ENCODE measurements at places on chromosomes 5 and 9.

DNA sequence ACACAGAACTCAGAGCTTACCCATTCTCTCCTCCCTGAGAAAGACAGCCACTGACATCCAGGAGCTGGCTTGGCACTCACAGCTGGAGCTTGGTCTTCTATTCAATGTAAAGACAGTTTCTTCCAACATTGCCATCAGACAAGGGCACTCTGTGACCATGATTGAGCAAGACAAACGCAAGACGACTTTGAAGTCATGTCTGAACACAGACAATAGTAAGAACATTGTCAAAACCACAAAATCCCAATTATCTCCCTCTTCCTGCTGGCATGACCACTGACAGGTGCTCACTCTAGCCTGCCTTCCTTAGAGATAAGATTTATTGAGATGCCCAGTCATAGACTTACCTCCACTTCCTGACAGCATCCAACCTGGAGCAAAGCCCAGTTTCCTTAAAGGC, 328.0 kb downstream of the MSX2 start:
- DNase-seq: no peak

GRCh38 chr9:128003966-128004604, 23.3 kb upstream of the EEIG1 start:
- DNase-seq: no peak

DNA sequence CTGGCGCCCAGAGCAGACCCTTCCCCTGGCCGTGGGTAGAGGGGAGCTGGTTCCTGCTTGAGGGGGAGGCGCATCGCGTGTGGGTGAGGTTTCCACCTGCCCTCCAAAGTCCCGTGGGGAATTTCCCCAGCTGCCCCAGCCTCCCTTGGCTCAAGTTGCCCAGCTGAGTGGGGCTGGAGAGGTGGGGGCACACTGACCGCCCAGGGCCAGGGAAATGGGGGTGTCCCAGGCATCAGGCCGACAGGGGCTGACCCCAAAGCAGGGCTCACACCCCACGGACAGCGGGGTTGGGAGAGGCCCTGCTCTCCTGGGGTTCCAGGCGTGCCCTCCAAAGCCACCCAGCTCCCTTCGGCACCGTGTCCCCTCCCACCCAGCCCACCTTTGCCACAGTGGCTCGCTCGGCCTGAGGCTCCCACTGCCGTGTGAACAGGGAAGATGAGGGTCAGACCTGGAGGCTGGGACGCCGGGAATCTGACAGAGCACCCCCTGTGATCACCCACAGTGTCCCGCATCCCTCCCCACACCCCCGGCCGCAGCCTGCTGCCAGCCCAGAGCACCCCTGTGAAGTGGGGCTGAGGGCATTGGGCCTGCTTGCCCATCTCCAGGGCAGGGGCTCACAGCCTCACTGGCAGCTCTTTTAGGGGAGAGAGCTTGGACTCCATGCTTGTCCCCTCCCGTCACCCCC, 933 bp upstream of the EGFL7 start:
- DNase-seq: no peak

DNA sequence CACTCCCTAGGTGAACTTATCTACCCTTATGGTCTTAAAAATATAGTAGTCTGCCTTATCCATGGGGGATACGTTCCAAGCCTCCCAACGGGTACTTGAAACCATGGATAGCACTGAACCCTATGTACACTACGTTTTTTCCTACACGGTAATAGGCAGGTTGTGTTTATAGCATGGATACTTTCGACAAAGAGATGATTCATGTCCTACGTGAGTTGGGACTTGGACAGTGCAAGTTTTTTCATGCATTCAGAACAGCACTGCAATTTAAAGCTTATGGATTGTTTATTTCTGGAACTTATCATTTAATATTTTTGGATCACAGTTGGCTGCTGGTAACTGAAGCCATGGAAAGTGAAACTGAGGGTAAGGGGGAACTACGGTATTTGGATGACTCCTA, 88.1 kb downstream of the CNTLN start:
- DNase-seq: no peak

DNA sequence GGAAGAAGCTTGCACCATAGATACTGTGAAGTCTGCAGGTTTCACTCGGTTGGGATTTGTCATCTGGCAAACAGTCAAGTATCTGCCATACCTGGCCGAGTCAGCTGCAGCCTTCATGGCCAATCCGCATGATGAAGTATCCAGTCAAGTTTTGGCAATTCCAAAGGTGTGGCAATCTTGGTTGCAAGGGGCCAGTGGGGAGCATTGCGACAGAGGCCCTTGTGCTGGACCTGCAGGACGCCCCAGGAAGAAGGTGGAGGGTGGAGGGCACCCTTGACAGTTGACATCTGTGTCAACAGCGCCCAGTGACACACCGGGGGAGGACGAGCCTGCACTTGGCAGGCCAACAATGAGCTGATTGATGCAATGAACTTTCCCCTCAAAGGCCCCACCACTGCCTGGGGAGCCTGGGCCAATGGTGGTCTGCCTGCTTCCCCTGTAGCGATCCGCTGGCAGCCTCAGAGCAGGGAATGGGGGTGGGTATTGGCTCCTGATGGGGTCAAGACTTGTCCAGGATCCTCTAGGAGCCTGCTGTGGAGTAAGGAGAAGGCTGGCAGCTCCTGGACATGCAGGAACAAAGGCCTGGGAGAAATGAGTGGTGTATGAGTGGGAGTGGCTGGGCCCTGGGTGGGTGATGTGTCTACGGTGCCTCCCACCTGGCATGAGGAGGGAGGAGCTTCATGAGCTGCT, 122.8 kb upstream of the PITX1 start:
- no peak for DNase-seq

DNA sequence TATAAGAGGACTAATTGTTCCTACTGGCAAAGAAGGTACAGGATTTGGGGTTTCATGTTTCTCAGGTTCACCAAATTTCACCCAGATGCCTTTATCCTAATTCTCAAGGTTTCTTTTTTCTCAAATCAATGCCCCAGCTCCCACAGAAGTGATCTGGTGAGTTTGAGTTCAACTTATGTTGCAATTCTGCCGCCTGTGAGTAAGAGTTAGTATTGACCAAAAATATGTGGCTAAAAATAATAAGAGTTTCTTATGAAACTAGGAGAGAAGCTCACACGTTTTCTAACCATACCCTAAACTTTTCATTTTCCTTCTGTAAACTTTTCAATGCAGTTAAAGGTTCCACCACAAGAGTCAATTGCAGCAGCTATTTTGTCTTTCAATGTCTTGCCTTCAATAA, 15.1 kb downstream of the SLCO6A1 start:
- no peak for DNase-seq

- no peak for DNase-seq
These were observed 278.1 kb downstream of the AOPEP start for GRCh38 chr9:95004411-95005277.

- DNase-seq: no peak
These were observed 41.1 kb upstream of the GADD45G start for GRCh38 chr9:89563571-89564345.

All from pons (tissue), 1 donor.